ENCODE measurements at places on chromosomes 16 and 17.

GRCh38 chr17:42322382-42323267 lies 34.3 kb downstream of the STAT5A start:
- peak; percentile 76 for DNase-seq

DNA sequence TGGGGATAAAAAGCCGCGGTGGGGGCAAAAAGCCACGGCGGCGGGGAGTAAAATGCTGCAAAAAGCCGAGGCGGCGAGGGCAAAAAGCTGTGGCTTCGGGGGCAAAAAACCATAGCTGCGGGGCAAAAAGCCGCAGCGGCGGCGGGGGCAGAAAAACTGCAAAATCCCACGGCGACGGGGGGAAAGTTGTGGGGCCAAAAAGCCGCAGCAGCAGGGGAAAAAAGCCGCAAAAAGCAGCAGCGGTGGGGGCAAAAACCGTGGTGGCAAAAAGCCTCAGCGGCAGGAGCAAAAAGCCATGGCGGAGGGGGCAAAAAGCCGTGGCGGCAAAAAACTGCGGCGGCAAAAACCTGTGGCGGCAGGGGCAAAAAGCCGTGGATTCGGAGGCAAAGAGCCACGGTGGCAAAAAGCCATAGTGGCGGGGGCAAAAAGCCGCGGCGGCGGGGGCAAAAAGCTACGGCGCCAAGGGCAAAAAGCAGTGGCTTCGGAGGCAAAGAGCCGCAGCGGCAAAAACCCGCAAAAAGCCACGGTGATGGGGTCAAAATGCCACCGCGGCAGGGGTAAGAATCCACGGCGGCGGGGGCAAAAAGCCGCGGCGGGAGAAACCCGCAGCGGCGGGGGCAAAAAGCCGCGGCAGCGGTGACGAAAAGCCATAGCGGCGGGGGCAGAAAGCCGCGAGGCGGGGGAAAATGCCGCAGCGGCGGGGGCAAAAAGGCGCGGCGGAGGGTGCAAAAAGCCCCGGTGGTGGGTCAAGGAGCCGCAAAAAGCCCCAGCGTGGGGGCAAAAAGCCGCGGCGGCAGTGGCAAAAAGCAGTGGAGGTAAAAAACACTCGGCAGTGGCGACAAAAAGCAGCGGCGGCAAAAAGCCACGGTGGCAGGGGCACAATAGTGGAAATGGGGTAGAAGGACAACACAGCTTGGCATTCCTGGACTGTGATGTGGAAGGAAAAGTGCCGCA lies 192.8 kb downstream of the SHCBP1 start:
- DNase-seq, result no peak

GRCh38 chr16:49951574-49952195 lies 73.3 kb upstream of the CNEP1R1 start:
- DNase-seq, result no peak

DNA sequence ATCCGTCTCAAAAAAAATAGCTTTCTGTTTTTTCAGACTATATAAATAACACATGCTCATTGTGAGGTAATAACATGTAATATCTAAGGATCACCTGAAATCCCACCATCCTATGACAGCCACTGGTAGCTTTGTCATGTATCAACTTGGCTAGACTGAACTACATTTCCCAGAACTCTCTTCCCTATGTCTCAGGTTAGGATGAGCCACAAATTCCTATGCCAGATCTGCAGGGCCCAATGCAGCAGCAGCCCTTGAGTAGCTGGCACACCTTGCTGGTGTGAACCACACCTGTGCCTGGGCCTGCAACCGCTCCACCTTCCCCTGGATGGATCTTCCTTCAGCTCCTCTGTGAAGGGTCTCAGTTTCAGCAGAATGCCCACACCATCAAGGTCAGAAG lies 28.1 kb downstream of the OGFOD1 start:
- no peak for DNase-seq

DNA sequence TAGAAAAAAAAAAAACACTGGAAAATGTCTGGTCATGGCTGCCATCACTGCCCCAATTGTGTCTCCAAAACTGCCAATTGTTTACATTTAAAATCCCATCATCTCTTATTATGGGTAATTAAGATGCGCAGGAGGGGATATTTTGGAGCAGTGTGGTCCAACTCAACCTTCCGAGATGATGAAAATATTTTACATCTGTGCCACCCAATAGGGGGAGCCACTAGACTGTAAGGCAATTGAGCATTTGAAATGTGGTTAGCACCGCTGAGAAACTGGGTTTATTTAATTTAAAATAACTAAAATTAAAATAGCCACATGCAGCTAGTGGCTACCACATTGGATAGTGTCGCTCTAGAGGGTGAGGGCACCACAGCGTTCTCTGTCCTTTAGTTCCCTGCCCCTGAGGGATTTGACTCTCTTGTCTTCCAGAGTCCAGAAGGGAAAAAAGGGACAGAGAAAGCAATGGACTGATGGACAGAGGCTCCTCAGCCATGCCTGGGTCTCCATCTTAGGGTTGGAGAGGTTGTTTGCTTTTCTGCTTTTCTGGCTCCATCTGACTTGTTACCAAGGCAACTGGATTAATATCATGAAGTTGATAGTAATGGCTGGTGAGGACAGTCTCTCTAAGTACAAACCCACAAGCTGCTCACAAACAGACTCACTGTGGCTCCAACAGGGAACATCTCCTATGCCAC lies 3.5 kb downstream of the MPO start:
- DNase-seq, result no peak

GRCh38 chr16:50067290-50067853 lies 1.6 kb downstream of the HEATR3 start:
- DNase-seq, result no peak

DNA sequence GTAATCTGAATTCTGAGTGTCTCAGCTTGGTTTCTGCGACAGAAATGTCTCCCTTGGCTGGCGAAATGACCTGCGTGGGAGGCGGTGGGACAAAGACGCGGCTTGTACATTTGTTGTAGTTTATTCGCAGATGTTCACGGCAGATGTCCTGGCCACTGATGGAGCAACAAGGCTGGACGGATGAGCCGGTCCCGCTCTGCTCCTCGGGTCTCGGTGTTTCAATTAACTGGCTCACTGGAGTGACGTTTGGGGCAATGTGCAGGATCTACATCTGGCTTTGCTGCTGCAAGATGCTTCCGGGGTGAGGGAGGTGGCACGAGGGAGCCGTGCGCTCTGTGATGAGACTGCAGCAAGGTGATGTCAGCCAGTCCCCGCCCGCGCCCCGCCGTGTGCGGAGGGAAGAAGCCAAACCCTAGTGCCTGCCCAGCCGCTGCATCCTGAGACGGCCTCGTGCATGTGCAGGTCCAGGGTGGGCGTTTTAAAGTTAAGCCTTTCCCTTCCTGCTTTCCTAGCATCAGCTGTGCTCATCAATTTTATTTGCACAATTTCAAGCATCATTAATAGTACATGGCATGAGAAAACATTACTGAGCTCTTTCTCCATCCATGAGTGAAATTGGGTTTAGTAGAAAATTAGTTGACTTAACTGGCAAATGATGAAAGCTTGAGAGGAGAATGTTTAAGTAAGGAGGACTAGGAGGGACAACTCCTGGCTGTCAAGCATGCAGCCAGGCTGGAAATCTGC lies 44.4 kb downstream of the MGAT5B start:
- no peak for DNase-seq

GRCh38 chr17:49191409-49191916 lies 18.9 kb downstream of the GNGT2 start:
- no peak for DNase-seq

DNA sequence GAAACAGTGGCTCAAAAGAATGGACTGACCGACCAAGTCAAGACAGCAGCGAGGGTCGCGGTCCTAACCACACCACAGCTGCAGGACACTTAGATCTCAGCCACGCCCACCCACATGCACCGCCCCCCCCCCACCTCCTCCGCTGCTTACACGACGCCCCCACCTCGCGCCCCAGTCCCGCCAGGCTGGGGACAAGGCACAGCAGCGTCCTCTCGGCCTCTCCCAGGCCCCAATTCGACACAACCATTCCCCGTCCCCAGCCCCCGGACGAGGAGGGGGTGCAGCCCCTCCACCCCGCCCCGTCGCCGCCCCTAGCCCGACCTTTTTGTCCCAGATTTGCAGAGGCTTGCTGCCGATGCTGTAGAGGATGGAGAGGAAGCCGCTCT lies 477 bp downstream of the CFAP20 start:
- no peak for DNase-seq

DNA sequence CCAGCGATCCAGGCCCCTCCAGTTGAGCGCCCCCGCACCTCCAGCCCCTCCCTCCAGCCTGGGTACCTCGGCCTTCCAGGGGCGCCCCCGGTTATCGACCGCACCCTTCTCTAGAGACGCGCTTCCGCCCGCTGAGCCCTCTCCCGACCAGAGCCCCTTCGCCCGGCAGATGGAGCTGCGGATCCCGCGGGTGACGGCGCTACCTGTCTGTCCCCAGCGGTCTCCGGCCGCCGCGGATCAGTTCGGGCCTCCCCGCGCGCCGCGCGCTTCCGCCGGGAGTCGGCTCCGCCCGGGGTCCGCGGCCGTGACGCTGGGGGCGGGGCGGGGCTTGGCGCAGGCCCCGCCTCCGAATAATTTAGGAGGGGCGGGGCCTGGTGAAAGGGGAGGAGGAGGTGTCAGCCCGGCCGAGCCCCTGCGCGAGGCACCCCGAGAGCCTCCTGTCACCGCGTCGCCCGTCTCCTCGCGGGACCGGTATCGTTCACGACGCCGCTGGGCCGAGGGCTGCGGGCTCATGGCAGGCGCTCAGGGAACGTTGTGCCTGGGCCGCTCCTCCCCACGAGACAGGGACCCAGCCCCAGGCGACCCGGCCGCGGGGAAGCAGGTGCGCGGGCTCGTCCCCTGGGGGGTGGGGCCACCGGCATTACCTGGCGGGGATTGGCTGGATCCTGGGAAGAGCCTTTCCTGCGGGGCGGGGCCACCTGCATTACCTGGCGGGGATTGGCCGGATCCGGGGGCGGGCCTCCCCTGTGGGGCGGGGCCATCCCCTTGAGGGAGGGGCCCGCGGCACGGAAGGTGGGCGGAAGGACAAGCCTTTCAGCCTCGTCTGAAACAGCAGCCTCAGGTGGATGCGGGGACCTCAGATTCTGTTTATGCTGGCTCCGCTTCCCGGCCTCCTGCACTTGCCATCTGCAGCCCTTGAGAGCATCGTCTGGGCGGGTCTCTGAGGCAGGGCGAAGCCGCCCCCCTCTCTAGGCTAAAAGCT lies at the start of gene SPATA2L:
SPATA2L (minus strand) TSS at position 281 of the 982 bp plus-strand sequence. CDS start 473 bp downstream, outside the sequence.
- DNase-seq, result no peak

DNA sequence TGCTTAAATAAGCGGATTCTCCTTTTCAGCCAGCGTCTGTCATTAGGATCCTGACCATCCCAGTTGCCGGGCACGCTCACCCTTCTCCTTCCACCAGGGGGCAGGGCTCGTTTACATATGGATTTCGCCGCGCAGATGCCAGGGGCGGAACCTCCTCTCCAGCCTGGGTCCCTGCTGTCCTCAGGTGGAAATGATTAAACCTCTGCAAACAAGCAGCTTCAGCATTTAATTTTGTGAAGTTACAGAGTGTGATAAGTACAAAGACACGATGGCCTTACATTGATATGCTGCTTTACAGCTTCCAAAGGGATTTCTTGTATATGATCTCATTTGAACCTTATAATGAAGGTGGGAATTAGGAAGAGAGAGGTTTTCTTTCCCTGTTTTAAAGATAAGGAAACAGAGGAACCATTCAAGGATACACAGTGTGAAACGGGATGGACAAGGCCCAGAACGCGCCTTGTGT lies 3.9 kb upstream of the KRT28 start:
- no peak for DNase-seq

GRCh38 chr16:66623755-66624154 lies 19.3 kb downstream of the CMTM3 start:
- DNase-seq, result no peak

DNA sequence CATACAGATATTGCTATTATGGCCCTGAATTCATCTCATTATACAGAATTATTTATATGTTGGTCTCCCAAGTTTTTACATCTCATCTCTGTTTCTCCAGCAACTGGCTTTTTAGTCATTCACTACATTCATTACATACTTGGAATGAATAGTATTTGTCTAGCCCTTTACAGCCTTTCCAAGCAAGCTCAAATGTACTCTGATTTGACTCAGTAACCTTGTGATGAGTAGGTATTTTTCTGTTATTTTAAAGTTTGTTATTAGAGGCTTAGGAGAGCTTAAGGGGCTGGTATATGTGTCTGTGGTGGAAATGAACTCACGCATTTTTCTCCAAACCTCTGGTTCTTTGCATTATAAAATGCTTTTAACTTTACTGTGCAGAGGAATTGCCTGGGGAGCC lies 224.7 kb downstream of the SNX29 start:
- peak; percentile 67 for DNase-seq

Data from AG04449 (cell line).